ENCODE measurements at places on chromosomes 12 and 14. TPM values are rescaled to one million over a fixed set of nuclear protein-coding genes. Genes with fewer than 3 reads are reported as not detected.

The TAS2R42 gene
- total RNA-seq, result not detected

The KRT72 gene
- not detected for total RNA-seq

The MAP4K5 gene
- 65.0 TPM for total RNA-seq

The ACRBP gene
- total RNA-seq, result not detected

The SMIM41 gene
- not detected for total RNA-seq

The FAM222A gene
- 0.72 TPM for total RNA-seq

The SLC2A14 gene
- 0.36 TPM for total RNA-seq
